ENCODE measurements at places on chromosomes 11 and 22.
A peak's percentile ranks its signal among the peaks of the same experiment; 100 is the strongest.

DNA sequence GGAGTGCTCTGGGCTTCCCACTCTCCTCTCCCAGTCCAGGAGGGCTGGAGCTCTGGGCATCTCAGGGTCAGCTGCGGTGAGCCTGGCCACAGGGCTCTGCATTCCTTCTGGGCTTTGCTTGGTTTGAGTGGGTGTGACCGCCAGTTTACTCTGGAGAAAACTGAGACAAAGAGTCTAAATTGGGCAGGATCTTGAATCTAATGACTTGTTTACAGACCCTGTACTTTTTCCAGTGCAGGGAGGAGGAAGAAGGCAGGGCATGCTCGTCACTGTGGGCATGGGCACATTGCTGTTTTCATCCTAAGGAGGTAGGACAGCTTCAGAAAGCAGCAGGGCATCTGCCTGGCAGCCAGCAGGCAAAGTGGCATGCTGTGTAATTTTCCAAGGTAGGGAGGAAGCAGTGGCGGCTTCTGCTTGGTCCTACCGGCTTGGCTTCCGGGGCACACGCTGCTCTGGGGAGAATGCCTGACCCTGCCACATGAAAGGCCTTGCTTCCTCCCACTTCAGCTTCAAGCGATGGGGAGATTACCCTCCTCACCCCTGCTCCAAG, 22.9 kb downstream of the FLI1 start:
- no peak for DNase-seq

DNA sequence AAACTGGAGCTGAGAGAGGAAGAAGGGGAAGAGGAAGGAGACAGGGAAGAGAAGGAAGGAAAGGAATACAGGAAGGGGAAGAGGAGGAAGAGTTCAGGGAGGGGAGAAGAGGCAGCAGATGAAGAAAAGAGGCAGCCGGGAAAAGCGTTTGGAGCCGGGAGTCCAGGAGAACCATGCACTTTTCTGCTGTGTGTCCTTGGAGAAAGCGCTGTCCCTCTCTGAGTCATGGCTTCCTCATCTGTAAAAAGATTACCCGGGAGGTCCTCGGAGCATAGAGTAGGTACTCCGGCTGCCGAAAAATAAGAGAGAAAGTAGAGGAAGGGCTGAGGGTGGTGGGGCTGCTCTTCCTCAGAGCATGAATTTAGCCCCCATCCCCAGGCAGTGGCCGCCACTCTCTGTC, 226.9 kb downstream of the MN1 start:
- DNase-seq = no peak

- peak; percentile 28 for DNase-seq
Observed at GRCh38 chr11:92297567-92298553, 73.2 kb downstream of the FAT3 start.

- DNase-seq = no peak
Observed at GRCh38 chr22:32680277-32680676, 121.2 kb upstream of the TIMP3 start.

DNA sequence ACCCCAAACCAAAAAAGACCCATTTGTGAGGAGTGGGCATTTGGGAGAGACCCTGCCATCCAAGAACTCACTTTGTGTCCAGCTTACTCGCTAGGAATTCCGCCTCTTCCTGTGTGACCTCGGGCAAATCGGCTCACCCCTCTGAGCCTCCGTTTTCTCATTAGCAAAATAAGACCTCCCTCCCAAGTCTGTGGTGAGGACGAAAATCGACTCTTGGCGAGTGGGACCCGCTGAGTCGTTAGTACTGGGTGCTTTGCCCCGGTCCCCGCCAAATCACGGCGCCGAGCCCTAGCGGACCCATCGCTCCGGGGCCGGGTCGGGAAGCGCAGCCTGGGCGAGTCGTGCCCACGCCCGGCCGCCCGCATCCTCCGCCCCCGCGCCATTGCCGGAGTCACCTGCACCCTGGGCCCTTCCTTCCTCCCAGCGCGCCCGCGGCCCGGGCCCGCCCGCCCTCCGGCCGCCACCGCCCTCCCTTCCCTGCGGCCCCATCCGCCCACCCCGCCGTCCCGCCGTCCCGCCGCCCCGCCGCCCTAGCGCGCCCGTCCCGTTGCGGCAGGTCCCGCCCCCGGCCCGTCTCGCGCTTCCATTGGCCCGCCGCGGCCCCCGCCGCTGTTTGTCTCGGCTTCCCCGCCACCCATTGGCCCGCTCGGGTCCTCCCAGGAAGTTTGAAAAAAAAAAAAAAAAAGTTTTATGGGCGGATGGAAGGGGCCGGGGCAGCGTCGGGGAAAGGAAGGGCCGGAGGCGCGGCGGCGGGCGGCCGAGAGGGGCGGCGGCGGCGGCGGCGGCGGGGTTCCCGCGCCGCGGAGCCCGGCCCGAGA, 48.9 kb downstream of the TRIOBP start:
- DNase-seq = peak; percentile 78

DNA sequence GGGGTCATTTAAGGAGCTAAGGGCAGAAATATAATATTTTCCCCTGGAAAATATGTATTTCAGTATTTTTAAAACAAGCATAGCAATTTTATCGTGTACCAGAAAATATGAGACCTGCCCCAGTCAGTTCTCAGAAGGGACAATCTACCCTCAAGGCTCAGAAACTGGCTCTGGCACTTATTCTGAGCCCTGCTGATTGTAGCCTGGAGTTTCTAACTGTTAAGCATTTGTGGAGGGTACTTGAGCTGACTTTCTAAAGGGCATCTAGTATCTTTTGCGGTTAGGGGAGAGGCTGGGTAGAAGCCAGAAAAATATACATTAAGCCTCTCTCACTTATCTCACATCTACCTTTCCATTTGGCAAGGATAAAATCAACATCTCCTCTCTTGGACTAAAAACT, 71.3 kb upstream of the FSHB start:
- DNase-seq = no peak

DNA sequence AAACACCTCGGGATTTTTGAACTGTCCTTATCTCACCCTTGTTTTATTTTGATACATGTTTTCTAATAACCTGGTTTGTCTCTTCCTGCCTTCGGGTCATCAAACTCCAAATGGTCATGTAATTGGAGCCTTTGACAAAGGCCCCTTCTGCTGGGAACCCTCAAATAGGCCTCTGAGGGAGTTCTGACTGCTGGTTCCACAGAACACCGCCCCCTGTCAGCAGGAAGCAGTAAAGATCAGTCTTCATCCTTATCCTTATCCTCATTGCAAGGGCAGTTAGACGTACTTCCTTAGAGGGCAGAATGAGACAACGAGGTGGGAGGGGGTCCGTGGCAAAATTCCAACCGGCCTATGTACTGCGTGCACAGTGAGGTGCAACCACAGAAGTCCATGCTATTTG, 12.1 kb downstream of the TRIM51 start:
- DNase-seq = no peak

DNA sequence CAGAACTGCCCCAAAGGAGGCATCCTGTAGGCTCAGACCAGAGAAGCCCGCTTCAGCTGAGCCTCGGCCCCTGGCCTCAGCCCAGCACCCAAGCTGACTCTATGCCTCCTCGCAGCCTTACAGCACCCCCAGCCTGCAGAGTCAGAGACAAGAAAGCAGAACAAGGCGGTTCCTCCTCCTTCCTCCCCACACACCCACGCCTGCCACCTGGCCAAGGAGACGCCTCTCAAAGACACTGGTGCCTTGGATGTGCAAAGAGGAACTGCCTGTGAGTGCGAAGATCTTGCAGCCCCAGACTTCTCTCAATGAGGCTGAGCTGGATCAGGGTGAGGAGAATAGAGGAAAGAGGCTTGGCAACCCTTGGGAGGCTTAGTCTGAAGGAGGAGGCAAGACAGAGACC, 60.2 kb downstream of the PDE2A start:
- no peak for DNase-seq

DNA sequence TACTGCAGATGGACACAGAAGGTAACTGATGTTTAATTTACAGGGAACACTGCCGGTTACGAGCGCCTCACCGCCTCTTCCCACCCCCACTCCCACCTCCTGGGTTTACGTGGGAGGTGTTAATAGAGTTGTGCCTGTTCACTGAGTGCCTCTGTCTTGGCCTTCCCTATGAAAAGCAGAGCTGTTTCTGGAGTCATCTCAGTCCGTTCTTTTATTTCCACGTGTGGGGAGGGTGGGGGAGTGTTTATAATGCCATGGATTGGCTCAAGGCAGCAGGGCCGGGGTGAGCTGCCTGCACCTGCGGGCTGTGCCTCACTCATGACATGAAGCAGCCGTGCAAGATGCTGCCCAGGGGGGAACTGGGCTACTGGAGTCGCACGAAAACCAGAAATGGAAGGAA, 322.7 kb downstream of the CADM1 start:
- no peak for DNase-seq

DNA sequence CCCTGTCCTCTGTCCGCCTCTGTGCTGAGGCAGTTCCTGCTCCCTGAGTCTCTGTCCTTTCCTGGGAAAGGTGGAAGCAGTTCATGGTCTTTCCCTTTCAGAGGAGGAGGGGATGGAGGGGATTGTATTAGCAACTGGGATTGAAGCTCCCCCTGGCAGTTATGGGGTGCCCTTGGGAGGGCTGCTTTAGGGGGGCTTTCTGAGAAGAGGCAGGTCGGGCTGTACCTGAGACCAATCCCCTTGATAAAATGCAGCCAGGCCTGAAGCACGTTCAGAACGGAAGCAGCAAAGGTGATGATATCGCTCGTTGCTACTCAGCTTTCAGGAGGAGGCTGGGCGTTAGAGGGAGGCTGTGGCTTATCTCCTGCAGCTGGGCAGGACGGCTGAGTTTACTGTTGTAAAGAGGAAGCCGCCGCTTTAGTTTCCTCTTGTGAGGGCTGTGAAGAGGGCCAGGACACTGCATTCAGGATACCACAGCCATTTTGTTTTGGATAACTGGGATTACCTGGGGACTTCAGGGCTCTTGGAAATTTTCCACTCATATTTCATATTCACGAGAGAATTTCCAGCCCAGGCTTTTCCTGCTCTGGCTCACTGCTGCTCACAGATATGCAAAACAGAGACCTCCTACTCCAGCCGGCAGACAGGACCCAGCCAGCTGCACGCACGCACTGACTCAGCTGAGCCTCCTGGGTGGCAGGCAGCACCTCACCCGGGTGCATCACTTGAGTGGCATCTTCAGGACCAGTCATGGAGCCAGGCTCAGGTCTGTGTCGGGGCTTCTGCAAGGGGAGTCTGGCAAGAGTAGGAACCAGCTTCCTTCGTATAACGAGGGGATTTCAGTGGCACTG, 798 bp downstream of the AMPD3 start:
- peak; percentile 62 for DNase-seq

Measured in PC-9 (cell line).